Activated naive CD4-positive, alpha-beta T cell treated with anti-CD3 and anti-CD28 coated beads for 36 hours (primary cell): ENCODE measurements at places on chromosomes 7 and 10. TPM values are rescaled to one million over a fixed set of nuclear protein-coding genes. Genes with fewer than 3 reads are reported as not detected.
A peak's percentile ranks its signal among the peaks of the same experiment; 100 is the strongest.

GRCh38 chr7:91348711-91349110 lies 84.5 kb downstream of the FZD1 start:
- H3K27ac ChIP-seq, result no peak overlapping the region
- no peaks in the 10 kb centered on the region for H3K4me1 ChIP-seq
- H3K4me3 ChIP-seq, result no peak overlapping the region
- DNase-seq, result no peak

- peak overlapping the region; percentile 77 for H3K27ac ChIP-seq
- DNase-seq, result peak; percentile 54
- H3K27me3 ChIP-seq, result no peaks in the 10 kb centered on the region
- peak overlapping the region; percentile 6 for H3K4me3 ChIP-seq
Measured at GRCh38 chr7:43612599-43613589, 30.0 kb downstream of the STK17A start.

DNA sequence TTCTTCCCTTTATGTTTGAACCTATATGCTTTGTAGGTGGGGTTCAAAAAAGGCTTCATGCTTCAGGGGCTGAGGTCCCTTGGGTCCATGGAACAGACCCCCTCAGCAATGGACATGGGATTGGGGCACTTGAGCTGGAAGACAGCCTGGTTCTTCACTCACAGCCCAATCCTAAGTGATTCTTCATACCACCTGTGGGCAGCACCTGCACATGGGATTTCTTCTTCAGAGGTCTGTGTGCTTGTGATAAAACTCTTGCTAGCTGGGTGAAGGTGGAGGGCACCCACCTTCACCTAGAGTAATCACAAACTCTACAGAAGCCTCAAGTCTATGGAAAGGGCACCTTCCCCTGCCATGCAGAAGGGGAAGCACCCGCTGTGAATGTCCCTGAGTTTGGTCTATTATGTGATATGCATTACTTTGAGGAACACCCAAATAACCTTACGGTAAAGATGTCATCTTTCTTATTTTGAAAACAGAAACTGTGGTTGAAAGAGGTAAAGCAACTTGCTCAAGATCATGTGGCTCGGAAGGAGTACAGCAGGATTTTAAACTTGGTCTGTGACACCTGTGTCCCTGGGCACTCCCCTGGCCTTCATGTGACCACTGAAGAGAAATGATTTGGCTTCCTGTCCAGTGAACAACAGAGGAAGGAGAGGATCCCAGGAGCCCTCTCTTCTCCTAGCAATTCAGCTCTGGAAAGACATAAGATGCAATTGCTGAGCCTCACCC lies 469.5 kb upstream of the ZMIZ1 start:
- H3K4me3 ChIP-seq, result no peak overlapping the region
- no peak for DNase-seq
- H3K36me3 ChIP-seq, result no peaks in the 10 kb centered on the region
- H3K27me3 ChIP-seq, result no peaks in the 10 kb centered on the region

DNA sequence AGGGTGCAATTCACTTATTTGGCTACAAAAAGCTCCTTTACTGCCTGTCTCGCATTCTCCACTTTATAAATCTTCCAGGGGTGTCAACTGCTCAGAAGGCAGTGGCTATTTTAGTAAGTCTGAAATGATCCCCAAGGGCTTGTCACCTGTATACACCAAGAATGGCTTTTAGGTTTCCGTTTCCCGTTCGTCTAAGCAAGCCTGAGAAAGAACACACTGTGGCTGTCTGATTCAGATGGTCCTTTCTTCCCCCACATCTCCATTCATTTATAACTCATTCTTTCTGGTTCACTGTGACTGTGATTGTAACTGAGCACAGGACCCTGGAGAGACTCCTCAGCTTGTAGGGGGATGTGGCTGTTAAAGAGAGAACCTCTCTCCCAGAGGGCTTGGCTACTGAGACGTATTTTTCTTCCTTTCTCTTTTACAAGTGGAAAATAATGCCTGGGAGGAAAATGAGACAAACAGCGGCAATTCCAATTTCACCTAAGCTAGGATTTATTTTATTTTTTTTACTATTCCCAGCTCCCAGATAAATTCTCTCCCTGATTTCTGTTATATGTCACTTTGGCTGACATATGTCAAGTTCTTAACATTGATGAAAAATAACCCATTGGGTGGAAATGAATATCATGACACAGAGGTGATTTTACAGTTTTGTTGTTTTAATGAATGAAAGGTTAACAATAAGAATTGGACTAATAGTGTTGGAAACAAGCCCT lies 129.3 kb downstream of the FAM107B start:
- no peaks in the 10 kb centered on the region for H3K27me3 ChIP-seq
- peak; percentile 51 for DNase-seq
- peak overlapping the region; percentile 76 for H3K27ac ChIP-seq
- H3K4me3 ChIP-seq, result no peak overlapping the region

DYNC1I1 gene
- total RNA-seq, result not detected

GRCh38 chr7:151308791-151309190 lies 32.8 kb upstream of the NUB1 start:
- H3K4me3 ChIP-seq, result no peak overlapping the region
- peaks cover 4% of the 10 kb centered on the region for H3K4me1 ChIP-seq
- H3K36me3 ChIP-seq, result no peaks in the 10 kb centered on the region
- H3K27ac ChIP-seq, result no peak overlapping the region
- peaks cover 10% of the 10 kb centered on the region for H3K27me3 ChIP-seq

DNA sequence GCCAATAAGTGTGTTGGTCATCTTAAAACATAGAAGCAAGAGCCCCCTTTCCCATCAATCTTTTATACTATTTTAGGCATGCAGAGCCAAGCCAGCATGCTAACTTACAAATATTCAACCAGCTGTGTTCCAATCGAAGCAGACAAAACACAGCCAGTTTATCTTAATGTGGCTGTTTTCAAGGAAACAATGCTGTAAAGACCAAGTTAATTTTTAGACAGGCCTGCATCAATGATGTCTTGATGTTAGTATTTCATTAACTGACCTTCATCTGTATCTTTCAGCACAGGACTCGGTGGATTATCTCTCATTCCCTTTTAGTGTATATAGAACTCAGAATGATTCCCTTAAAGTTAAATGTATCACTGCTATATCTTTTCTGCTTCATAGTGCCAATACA lies 262.0 kb upstream of the ZWINT start:
- H3K4me3 ChIP-seq, result no peak overlapping the region
- H3K27ac ChIP-seq, result no peak overlapping the region
- H3K36me3 ChIP-seq, result no peaks in the 10 kb centered on the region
- DNase-seq, result no peak
- H3K4me1 ChIP-seq, result no peaks in the 10 kb centered on the region

- H3K27me3 ChIP-seq, result no peaks in the 10 kb centered on the region
- no peak overlapping the region for H3K4me3 ChIP-seq
- peaks cover 19% of the 10 kb centered on the region for H3K4me1 ChIP-seq
Measured at GRCh38 chr10:4081685-4082111, 296.7 kb upstream of the KLF6 start.

DNA sequence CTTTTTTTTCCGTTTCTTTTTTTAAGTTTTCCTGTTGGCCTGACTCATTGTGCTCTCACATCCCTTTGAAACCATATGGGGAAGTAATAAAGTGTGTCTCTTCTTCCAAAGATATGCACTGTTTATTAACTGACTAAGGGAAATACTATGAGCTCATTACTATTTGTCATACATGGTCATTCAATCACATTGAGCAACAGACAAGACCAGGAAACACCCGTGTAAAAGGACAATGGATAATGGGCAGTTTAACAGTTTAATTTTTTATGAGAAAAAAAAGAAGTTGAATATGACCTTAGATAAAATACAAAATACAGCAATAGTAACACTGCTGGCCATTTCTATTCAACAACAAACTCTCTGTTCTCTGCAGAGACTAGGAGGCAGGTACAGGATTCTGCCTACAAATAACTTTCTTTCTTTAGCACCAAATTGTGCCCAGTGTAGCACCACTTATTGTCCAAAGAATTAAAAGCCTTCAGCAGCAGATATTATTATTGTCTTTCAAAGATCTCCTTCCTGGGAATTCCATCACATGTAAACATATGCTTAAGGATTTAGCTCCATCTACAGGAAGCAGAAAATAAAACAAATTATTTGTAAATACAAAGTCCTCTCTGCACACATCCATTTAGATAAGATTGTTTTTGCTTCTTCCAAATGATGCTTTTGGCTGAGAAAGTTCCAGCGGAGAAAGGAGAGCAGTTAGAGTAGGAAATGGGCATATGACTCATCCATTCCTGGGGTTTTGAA lies 55.0 kb upstream of the AKR1E2 start:
- no peaks in the 10 kb centered on the region for H3K36me3 ChIP-seq
- DNase-seq, result no peak
- H3K27me3 ChIP-seq, result peaks cover 12% of the 10 kb centered on the region
- no peak overlapping the region for H3K4me3 ChIP-seq

GRCh38 chr10:110802551-110803238 lies 69.0 kb upstream of the PDCD4 start:
- peak; percentile 67 for DNase-seq
- H3K4me3 ChIP-seq, result peak overlapping the region; percentile 37
- peak overlapping the region; percentile 52 for H3K27ac ChIP-seq
- H3K4me1 ChIP-seq, result peaks cover 37% of the 10 kb centered on the region
- H3K27me3 ChIP-seq, result no peaks in the 10 kb centered on the region

GIMAP7 gene
- 41.6 TPM for total RNA-seq

MARVELD1 gene
- total RNA-seq, result 2.7 TPM

TRPV5 gene
- not detected for total RNA-seq

- no peaks in the 10 kb centered on the region for H3K27me3 ChIP-seq
- H3K4me3 ChIP-seq, result no peak overlapping the region
- no peak for DNase-seq
- no peak overlapping the region for H3K27ac ChIP-seq
Measured at GRCh38 chr10:36209480-36209879, 567.4 kb upstream of the FZD8 start.

RPEL1 gene
- total RNA-seq, result 0.17 TPM

- H3K4me3 ChIP-seq, result no peak overlapping the region
- H3K27me3 ChIP-seq, result no peaks in the 10 kb centered on the region
- no peak overlapping the region for H3K27ac ChIP-seq
- no peaks in the 10 kb centered on the region for H3K36me3 ChIP-seq
Measured at GRCh38 chr7:106629516-106629915, 31.4 kb downstream of the CCDC71L start.
